Jurkat, Clone E6-1 (cell line): ENCODE measurements at places on chromosomes 6 and 20.

DNA sequence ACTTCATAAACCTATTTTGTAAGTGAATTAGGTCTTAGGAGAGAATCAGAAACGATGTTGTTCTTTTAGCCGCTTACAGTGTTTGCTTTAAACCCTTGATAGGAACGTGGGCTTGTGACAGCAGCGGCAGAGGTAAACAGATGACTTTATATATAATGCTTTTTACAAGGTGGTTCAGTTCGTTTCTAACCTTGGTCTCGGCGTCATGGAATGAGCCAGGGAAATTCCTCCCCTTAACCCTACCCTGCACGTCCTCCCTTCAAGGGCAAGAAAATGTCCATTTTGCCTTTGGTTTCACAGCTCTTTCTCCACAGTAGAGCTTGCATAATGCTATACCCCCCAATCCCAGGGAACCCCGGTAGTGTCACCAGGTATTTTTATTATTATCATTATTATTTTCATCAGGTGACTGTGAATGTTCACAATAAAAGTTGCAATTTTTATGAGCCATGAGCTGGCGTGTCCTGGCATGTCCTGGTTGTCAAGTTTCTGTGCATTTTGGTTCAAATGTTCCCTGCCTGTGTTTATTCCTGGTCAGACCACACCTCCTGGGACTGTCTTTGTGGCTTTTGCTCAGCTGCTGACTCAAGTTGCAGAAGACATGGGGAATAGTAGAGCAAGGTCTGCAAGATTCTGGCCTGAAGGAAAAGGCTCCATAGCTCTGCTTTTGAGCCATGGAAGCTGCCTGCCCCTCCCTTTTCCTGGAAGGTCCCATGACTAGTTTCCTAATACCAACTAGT lies 112.8 kb upstream of the BMP2 start:
- no peak for DNase-seq

GRCh38 chr6:15802466-15802865 lies 139.6 kb upstream of the DTNBP1 start:
- no peak for DNase-seq

DNA sequence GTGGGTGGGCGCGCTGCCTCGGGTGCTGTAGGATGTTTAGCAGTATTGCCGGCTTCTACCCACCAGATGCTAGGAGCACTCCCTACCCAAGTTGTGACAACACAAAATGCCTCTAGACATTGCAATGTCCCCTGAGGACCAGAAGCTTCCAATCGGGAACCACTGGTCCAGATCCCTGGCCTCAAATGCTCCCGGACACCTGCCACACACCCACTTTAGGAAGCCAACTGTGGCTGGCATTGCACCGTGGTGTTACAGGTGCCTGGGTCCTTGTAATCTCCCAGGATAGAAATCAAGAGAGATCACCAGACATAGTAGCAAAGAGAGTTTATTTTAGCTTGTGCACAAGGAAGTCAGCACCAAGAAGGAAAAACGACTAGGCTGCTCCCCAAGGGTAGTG lies 14.9 kb upstream of the RNASET2 start:
- no peak for DNase-seq

DNA sequence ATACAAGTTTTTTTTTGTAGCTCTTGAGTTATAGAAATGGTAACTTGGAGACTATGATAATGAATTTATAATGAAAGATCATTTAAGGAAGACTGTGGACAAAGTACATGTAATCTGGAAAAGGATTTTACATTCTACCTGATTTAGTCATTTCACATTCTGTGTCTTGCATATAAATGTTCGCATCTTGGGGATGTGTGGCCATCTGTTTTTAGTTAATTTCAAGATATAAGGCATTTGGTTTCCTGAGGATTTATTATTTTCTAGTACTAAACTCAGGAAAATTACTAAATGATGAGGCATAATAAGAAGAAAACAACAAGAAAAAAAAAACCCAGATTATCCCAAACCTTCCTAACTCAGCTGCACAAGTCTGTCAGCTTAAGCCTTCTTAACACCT lies 112.7 kb upstream of the PRL start:
- DNase-seq = no peak

DNA sequence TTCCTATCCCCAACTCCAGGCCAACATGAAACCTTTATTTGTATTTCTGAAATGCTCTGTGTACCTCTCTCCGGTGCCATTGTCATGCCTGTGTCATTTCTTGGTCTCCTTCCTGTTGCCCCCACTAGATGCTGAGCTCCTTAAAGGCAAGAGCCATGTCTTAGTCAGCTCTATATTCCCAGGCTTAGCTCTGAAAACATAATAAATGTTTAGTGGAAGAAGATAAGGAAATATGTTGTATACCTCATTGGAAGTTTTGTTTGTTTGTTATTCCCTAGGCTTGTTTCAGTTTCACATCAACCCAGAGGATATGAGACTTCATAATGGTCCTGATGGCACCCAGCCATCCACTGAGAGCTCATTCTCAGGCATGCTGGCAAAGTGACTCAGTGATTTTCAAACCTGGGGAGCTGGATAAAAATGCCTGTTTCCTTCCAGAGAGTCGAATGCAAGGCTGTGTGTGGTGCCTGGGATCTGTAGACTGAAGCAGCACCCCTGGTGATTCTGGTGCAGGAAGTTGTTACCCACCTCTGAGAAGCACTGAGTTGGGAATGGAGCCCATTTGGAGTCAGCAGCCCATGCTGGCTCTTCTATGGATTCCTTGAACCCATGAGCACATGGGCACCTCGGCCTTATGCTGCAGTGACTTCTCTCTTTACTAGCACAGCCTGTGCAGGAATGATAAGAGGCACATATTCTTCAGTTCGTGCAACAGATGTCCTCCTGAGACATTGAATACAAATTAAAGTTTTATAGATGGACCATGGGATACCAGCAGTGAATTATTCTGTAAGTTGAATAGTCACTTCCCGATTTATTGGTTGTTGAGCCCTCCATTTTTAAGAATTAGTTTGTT lies 205.2 kb downstream of the FARS2 start:
- DNase-seq = no peak

GRCh38 chr6:154632119-154632518 lies 101.1 kb upstream of the SCAF8 start:
- no peak for DNase-seq
